ENCODE measurements at places on chromosomes 3 and 15. TPM values are rescaled to one million over a fixed set of nuclear protein-coding genes. Genes with fewer than 3 reads are reported as not detected.

Gene ABI3BP
- total RNA-seq = 166 TPM

Gene LRRIQ4
- total RNA-seq = not detected

Gene DZIP3
- 9.5 TPM for total RNA-seq

Gene CPNE9
- not detected for total RNA-seq

Gene GPR27
- 5.5 TPM for total RNA-seq

Gene GOLGA6L1
- total RNA-seq = not detected

Gene GOLGA8S
- 0.32 TPM for total RNA-seq

Gene ISLR2
- 2.9 TPM for total RNA-seq

Gene NPAP1
- not detected for total RNA-seq

Gene CLSTN2
- 63.7 TPM for total RNA-seq

Gene SLC28A1
- not detected for total RNA-seq

Gene PIGZ
- 10.1 TPM for total RNA-seq

Gene SMCO1
- not detected for total RNA-seq

Gene ATP13A4
- total RNA-seq = not detected

Gene ZNF501
- total RNA-seq = 1.7 TPM

Gene STRA6
- 5.4 TPM for total RNA-seq

Gene LSAMP
- total RNA-seq = 1.8 TPM

Gene ECE2
- total RNA-seq = not detected

Gene NRROS
- 0.50 TPM for total RNA-seq

Gene MAP6D1
- 8.3 TPM for total RNA-seq

Measured in chondrocyte (in vitro differentiated cells).